Daoy (cell line): ENCODE measurements at places on chromosomes 1 and 21. TPM values are rescaled to one million over a fixed set of nuclear protein-coding genes. Genes with fewer than 3 reads are reported as not detected.

Gene AVPR1B
- total RNA-seq: not detected in 2 replicates

Gene KRTAP19-4
- not detected in 2 replicates for total RNA-seq

Gene GBP6
- total RNA-seq: 0.11 TPM in 1 of 2 replicates, not detected in the other

Gene TEKT2
- total RNA-seq: not detected in 2 replicates

Gene ADAM30
- total RNA-seq: not detected in 2 replicates

Gene ILDR2
- total RNA-seq: 9.6 and 15.7 TPM in 2 replicates

Gene NTMT2
- not detected in 2 replicates for total RNA-seq

Gene ARHGEF10L
- 7.5 and 9.8 TPM in 2 replicates for total RNA-seq
